GM12865 (cell line): ENCODE measurements at places on chromosomes 5 and 9.

DNA sequence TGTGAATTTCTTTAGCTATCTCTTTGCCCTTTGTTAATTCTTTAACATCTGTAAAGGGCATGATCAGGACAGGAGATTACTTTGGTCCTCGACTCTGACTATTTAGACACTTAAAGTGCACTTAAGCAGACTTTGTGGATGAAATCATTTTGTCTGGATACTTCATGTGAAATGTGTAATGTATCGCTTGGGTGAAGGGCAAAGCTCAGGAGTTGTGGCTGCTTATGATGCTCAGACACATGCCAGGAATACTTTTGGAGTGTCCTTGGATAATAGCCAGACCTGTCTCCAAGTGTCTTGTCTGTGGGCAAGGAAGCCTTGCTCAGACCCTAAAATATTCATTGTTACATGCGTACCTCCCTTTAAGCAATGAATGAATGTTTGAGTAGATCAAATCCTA lies 87.8 kb downstream of the RAI14 start:
- no peak for DNase-seq

GRCh38 chr5:93874491-93874890 lies 133.1 kb upstream of the POU5F2 start:
- DNase-seq = peak; percentile 7

GRCh38 chr9:110049699-110050450 lies 158.1 kb downstream of the C9orf152 start:
- peak; percentile 39 for DNase-seq

- DNase-seq = peak; percentile 59
Measured at GRCh38 chr9:76369583-76369982, 24.6 kb downstream of the RFK start.

- DNase-seq = no peak
Measured at GRCh38 chr9:103661663-103662062, 432.4 kb upstream of the SMC2 start.

DNA sequence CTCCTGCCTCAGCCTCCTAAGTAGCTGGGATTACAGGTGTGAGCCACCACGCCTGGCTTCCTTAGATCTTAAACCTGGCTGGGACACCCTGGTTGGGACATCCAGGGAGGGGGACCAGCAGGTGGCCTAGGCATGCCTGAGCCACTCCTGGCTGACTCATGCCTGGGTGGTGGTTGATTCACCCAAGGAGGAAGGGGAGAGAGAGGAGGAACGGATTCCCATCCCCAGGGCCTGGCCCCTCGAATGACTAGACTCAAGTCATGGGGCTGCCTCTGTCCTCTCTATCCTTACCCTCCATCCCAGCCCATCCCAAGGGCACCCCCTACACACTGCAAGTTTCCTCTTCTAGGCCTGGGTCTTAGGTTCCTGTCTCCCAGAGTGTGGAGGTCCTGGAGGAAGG lies 12.7 kb downstream of the EEIG1 start:
- no peak for DNase-seq

DNA sequence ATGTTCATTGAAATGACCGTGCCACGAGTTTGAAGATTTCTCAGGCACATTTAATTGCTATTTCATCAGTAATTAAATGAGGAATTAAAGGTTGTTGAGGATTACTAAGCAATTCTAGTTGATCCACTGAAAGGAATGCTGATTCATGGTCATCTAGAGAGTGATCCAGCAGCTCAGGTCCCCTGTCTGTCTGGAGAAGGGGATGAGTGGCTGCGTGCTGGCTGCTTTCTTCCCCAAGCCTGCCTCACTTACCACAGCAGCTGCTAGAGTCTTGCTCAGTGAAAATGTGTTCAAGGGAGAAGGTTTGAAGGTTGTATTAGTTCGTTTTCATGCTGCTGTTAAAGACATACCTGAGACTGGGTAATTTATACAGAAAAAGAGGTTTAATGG lies 7.8 kb upstream of the TGFBI start:
- no peak for DNase-seq
